ENCODE measurements at places on chromosomes 12 and 14.

GRCh38 chr12:56326533-56326932 is 7.3 kb downstream of the PAN2 start:
- DNase-seq = no peak

DNA sequence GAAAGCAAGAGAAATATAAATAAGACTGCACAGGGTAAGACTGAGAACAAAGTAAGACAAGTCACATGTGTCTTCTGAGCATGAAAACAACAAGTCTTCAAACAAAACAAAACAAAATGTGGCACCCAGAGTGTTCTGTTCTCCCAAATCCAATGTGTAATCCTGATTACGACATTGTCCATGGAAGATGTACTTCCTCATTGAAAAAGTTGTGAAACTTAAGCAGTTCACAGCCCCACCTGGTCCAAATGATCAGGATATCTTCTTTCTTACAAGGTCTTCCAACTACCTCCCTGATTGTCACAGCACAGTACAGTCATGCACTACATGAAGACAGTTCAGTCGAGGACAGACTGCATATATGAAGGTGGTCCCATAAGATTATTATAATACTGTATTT is 23.3 kb upstream of the NEK9 start:
- no peak for DNase-seq

GRCh38 chr14:87139299-87139698 is 853.7 kb downstream of the GALC start:
- no peak for DNase-seq

DNA sequence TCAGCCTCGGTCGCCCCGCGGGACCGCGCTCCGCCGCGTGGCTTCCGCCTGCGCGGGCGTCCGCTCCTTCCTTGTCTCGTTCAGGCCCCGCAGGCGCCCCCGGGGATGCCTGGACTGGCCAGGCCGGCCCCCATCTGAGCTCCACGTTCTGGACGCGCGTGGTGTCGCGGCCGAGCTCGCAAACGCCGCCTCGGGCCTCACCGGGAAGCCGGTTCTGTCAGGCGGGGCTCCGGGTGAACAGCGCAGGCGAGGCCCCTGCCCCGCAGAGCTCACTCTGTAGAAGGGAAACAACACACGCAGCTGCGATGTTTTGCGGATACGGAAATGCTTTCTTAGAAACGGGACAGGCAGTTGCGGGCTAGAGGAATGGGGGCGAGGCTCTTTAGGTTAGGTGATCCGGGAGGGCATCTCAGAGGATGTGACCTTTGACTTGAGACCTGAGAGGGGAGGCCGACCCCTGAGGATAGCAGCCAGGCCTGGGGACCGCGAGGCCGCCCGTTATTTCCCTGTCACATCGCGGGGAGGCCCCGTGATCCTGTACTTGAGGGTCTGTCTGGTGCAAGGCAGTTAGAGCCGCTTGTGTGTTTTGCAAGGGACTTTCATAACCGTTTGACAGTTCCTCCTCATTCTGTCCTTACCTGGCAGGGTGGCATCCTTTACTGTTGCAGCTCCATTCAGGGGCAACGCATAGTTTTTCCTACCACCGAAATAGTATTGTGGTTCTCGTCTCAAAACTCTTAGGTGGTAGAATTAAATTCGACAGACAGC is 584 bp downstream of the VRK1 start:
- peak; percentile 30 for DNase-seq

DNA sequence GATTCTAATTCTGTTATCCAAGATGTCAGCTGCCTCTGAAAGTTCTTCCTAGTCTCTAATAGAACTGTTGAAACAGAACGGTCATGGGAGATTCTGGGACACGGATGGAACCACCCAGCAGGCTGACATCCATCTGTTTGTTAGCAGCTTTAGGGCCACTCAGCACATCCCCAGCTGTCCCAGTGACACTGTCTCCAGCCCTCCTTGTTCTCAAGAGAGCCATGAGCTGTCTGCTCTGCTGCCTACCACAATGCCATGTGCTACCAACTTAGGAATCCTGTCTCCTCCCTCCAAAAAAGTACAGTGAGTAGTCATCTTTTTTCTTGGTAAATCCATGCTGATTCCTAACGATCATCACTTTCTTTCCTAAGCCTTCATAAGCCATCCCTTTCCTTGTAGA is 130.5 kb downstream of the ZFP36L1 start:
- no peak for DNase-seq

- DNase-seq = no peak
Observed at GRCh38 chr12:74818412-74818811, 280.8 kb downstream of the ATXN7L3B start.

DNA sequence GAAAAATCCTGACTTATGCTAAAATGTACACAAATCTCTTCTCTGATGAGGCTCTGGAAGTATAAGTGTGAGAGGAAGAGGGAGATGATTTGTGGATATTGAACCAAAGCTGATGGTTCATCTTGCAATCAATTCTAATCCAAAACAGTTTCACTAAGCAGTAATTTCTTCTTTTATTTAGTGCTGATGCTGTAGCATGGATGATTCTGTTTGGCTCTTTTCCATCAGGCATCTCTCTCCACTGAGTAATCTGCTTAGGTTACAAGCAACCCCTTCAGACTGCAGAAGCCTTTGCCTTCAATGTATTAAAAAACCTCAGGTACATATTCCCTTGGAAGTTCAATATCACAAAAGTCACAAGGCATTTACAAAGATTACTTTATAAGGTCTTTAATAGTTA is 159.1 kb upstream of the CCDC198 start:
- no peak for DNase-seq

DNA sequence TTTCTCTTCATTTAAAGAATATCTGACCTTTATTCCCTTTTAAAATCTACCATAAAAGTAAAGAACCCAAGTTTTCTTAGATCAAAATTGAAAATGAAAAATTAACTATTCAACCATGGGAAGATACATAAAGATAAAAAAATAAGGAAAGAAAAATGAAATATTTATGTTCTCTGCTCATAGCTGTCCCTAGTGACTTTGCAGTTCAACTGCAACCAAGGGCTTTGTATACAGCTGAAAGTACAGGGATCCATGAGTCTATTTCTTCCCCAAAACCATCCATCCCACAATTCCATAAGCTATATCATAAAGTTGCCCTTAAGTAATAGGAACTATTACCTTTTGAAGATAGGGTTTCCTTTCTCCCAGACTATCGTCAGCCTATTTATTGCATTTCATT is 113.1 kb downstream of the ITPR2 start:
- no peak for DNase-seq

DNA sequence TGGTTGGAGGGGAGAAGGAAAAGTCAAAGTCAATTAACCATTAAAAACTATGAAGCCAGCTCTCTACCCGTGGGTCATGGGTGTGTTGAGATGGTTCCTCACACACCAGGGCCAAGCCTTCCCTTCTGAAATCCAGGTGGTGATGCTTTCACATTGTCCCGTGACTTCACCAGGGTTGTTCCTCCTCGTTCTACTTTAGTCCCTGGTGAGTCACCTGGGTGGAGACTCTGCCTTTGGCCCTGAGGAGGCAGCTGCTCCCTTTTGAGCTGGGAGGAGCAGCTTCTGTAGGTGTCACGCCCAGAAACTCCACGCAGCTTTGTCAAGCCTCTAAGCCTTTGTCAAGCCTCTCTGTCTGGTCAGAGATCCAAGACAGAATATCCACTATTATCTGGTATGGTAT is 348.3 kb downstream of the BMP4 start:
- DNase-seq = no peak

- no peak for DNase-seq
Observed at GRCh38 chr14:96138241-96138640, 66.4 kb upstream of the BDKRB2 start.

- no peak for DNase-seq
Observed at GRCh38 chr12:89343127-89343526, 9.2 kb downstream of the DUSP6 start.

DNA sequence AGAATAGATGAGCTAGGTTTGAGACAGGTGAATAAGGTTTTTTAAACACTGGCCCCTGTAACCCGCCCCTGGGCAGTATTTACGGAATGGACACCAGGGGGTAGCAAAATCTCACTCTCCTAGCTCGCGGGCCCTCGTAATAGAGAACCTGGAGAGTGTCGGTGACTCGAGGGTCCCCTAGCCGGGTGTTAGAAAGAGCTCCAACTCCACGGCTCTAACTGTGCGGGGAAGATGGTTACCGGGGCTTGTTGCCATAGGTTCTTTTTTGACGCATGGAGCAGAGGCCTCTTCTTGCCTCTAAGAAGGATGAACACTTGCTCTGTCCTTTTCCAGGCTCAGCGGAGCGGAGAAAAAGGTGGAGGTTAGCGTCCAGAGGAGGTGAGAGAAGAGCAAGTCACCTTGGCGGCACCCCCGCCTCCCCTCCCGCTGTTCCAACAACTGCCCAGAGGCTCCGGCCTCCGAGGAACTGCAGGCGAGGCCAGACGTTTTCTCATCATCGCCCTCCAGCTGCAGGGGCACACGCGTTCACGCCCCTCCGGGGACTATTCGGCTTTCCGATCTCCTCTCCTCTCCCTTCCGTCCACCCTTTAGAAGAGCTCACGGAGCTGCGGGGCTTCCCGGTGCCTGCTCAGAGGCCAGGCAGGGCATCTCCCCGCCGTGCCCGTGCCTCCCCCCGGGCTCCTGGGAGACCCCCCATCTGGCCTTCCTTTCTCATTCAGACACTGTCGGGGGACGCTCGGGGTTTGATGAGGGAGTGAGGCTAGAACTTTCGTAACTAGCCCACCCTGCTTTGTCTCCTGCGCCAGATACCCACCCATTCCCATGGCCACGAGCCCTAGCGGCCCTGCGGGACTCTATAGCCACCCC is 1.4 kb upstream of the ARHGEF40 start:
- peak; percentile 63 for DNase-seq

DNA sequence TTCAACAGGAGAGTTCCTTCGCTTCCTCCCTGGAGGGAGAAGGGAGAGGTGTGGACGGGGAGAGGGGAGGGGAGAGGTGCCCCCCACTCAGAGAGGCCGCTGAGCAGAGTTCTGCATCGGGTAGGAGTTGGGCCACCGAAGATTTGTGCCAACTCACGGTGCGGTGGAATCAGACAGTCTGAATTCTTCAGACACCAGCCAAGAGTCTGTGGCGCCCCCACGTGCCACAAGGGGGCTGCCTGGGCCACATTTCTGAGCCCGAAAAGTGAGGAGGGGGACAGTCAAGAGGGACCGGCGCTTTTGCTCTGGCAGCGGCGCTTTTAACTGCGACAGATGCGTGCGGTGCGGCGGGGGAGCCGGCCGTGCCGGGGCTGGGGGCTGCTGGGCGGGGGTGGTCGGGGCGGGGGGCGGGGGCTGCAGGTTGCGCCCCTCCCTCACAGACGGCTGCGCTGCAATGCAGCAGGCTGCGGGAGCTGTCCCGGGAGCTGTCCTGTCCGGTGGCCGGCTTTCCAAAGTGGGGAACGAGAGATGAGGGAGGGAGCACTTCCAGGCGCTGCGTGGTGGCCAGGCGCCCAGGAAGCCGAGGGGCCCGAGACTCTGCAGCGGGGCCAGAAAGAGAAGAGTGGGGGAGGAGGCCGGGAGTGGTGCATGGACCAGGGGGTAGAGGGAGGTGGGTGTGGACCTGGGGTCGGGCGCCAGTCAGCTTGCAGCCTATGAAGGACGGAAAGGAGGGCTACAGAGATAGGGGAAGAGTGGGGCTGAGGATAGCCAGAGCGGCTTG is 975 bp upstream of the RTL1 start:
- no peak for DNase-seq

DNA sequence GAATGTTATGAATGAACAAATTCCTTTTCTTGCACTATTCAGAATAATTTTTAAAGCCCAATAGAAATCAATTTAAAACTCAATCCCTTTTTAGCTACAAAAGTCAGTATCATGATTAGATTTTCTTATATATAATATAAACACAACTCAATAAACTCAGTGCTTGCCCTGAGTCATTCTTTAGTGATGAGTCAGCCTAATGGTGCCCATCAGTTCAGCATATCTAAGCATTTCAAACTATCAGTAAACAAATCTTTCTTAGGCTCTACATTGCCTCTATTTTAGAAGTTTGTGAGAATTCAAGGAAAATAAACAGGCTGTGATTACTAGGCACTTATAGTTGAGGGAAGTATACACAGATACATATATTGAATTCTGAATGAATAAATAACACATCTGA is 179.6 kb downstream of the NELL2 start:
- no peak for DNase-seq

- DNase-seq = no peak
Observed at GRCh38 chr14:90905531-90905930, 89.3 kb upstream of the TTC7B start.

- no peak for DNase-seq
Observed at GRCh38 chr12:66964629-66965028, 285.8 kb upstream of the GRIP1 start.

GRCh38 chr12:71954083-71954778 is 15.6 kb downstream of the TPH2 start:
- DNase-seq = no peak

DNA sequence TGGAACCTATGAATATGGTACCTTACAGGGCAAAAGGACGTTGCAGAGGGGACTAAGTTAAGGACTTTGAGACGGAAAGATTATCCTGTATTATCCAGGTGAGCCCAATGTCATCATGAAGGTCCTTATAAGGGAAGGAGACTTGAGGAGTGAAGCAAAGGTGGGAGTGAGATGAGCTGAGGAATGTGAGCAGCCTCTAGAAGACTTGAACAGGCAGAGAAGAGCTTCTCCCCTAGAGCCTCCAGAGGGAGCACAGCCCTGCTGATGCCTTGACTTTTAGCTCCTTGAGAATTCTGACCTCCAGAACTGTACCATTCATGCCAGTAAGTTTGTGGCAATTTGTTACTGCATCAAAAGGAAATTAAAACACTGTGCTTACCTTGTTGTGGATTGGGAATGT is 41.8 kb upstream of the DCD start:
- DNase-seq = no peak

- DNase-seq = no peak
Observed at GRCh38 chr14:97021571-97022168, 224.5 kb downstream of the VRK1 start.

DNA sequence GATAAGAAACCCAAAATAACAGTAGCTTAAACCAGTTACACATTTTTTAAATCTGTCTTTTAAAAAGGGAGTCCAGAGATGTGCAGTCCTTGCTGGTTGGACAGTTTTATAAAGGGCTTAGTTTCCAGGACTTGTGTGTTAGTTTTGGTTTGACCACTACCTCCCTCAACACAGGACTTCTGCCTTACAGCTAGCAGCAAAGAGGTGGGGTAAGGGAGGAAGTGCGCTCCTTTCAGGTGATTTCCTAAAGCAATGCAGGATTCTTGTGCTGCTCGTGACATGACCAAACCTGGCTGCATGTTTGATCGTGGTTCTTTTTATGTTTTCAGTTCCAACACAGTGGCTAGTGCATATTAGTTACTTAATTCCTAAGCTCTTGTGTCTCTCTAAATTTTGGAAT is 266.2 kb downstream of the TMTC2 start:
- no peak for DNase-seq

GRCh38 chr14:80988735-80989429 is 33.5 kb downstream of the TSHR start:
- DNase-seq = no peak

DNA sequence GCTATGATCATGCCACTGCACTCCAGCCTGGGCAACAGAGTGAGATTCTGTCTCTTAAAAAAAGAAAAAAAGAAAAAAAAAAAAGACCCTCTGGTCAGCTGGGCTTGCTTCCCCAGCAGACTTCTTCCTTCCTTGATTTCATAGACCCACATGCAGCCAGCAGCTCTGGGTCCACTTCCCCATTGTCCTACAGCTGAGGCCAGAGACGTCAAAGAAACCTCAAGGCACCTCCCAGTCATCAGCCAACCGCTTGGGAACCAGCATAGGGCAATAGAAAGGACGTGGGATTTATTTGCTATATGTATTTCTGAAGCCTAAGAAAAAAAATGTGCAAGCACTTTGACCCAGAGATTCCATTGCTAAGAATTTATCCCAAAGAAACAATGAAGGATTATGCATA is 35.4 kb upstream of the SPPL3 start:
- DNase-seq = no peak

GRCh38 chr12:124334976-124335375 is 40.1 kb downstream of the RFLNA start:
- no peak for DNase-seq

GRCh38 chr12:94374124-94374523 is 85.5 kb downstream of the CEP83 start:
- no peak for DNase-seq
